Inflammatory macrophage treated with lipopolysaccharide for 4 hours (primary cell): ENCODE measurements at places on chromosomes 1 and 21.
A peak's percentile ranks its signal among the peaks of the same experiment; 100 is the strongest.

GRCh38 chr1:234683861-234684632 is 74.1 kb upstream of the IRF2BP2 start:
- DNase-seq: peak; percentile 90

- no peak for DNase-seq
Measured at GRCh38 chr21:36338975-36339374, 19.0 kb downstream of the MORC3 start.

- no peak for DNase-seq
Measured at GRCh38 chr1:239606850-239607400, 220.6 kb downstream of the CHRM3 start.

GRCh38 chr1:41842993-41843755 is 75.5 kb downstream of the HIVEP3 start:
- peak; percentile 51 for DNase-seq

GRCh38 chr1:5311634-5312292 is 657.4 kb downstream of the AJAP1 start:
- DNase-seq: no peak

- peak; percentile 91 for DNase-seq
Measured at GRCh38 chr1:6028042-6028850, 17.4 kb upstream of the KCNAB2 start.

- DNase-seq: peak; percentile 52
Measured at GRCh38 chr1:155307247-155307740, 1.4 kb upstream of the FDPS start.

- DNase-seq: no peak
Measured at GRCh38 chr1:155691992-155692528, 3.2 kb downstream of the DAP3 start.

DNA sequence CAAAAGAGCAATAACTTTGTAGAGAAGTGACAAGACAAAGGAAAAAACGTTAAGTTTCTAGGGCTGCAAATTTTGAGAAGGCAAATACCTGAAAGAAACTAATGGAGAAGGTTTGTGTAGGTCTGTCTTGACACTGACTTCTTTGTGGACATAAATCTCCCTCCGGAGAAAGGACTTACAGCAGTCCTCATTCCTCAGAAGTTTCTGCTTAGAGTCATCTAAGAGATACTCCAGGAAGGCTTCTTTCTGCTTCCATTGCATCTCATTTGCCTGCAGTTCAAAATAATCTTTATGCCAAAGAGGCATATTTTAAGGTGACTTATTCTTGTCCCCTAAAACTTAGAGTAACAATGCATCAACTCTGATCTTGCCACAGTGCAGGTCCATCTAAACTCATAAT is 4.4 kb upstream of the C4BPB start:
- DNase-seq: no peak

GRCh38 chr1:35883635-35884101 is 659 bp downstream of the AGO1 start:
- peak; percentile 24 for DNase-seq

GRCh38 chr1:8733484-8733883 is 84.0 kb downstream of the RERE start:
- DNase-seq: no peak

DNA sequence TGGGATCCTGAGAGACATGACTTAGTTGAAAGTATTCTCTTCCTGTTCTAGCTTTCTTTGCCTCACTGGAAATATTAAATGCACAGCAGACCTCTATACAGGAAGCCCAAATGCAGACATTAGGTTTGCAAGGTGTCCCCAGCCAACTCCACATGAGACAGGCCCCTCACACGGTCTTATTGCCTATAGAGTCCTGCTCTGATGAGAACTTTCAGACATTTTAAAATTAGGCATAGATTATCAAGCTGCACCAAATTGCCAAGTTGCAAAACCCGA is 251.9 kb upstream of the C1orf105 start:
- no peak for DNase-seq

GRCh38 chr1:51281807-51282206 is 45.7 kb downstream of the RNF11 start:
- no peak for DNase-seq

DNA sequence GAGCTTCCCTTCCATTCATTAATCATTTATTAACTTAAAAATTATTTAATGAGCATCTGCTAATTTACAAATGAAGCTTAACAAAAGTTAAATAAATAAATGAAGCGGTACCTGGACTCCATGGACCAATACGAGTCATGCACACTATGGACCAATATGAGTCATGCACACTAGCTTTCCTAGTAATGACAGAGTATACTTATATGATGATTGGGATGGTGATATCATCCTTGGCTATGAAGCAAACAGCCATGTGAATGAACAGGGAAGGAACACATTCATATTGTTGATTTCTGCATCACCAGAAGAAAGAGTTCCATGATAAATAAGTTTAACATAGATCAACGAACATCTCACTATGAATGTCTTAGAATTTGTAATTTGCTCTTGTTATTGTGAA is 109.9 kb downstream of the SPAG17 start:
- peak; percentile 20 for DNase-seq

GRCh38 chr1:108881369-108881768 is 4.6 kb downstream of the GPSM2 start:
- DNase-seq: peak; percentile 67

DNA sequence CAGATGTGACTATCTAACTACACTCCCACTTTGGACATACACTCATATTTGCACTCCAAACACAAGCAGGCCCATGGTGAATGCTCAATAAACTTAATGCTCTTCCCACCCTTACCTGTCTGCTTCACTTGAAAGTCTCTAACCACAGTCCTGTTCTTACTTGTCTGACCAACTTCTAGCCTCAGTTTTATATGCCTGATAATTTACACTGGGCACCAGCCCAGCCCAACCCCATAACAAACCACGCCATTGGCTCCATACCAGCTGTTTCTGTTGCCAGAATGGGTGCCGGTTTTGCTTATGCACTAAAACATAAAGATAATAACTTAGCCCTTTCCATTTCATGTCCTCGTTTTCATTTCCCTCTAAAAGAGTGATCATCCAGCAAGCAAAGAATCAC is 395.4 kb downstream of the NTNG1 start:
- peak; percentile 36 for DNase-seq

DNA sequence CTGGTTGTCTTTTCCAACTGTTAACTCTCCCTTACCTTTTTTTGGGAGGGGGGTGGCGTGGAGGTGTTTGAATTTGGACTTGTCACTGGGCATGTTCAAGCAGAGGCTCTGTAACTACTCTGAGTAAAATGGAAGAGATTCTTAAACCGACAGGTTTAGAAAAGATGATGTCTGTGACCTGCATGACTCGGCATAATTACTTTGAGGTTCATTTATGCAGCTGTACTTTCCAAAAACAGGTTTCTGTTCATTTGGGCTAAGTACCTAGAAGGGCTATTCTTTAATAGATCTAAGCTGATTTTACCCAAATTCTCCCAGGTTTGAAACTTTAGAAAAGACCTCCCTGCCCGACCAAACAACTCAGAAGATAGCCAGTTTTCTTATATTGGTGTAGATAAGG is 80.3 kb downstream of the SLC35A3 start:
- DNase-seq: no peak

- no peak for DNase-seq
Measured at GRCh38 chr1:228276901-228277490, 69.2 kb downstream of the OBSCN start.

GRCh38 chr1:109791495-109792043 is 27.8 kb upstream of the EPS8L3 start:
- DNase-seq: no peak

GRCh38 chr1:39153684-39154083 is 50.8 kb upstream of the MACF1 start:
- DNase-seq: no peak

GRCh38 chr1:54973205-54973921 is 7.1 kb upstream of the TMEM61 start:
- DNase-seq: peak; percentile 27

DNA sequence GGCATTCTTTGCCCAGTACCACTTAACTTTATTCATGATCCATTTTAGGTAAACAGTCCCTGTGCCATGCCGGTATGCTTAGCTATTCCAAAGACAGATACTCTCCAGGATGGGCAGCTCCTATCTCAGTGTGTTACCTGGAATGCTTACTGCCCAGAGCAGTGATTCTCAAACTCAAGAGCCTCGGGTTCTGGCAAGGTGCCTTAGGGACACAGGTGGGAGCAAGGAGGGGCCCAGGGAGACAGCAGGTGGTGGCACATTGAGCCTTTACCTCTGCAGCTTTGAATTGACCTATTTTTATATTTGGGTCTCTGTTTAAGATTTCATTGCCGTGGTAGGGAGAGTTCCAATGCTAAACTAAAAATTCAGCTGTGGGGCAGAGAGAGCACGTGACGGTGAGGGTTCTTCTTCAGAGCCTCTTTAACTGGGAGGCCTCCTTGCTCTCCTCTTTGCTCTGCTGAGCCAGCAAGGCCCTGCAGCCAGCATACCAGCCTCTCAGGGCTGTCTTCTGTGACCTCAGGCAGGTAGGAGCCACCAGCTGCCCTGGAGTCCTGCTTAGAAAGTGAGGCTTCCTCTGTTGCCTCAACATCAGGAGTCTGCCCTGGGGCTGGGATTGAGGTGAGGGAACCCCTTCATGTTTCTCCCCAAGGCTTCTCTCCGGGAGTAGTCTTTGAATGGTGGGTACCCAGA is 20.2 kb downstream of the PHGDH start:
- no peak for DNase-seq

- no peak for DNase-seq
Measured at GRCh38 chr21:28540514-28540913, 452.2 kb downstream of the LTN1 start.

GRCh38 chr1:82045221-82045620 is 244.5 kb downstream of the ADGRL2 start:
- no peak for DNase-seq

- no peak for DNase-seq
Measured at GRCh38 chr1:34342334-34342733, 165.6 kb downstream of the C1orf94 start.

GRCh38 chr1:220769205-220769604 is 17.5 kb upstream of the MTARC1 start:
- no peak for DNase-seq
